ENCODE measurements at places on chromosomes 3 and 15.
A peak's percentile ranks its signal among the peaks of the same experiment; 100 is the strongest.

- no peaks in the 10 kb centered on the region for H3K27me3 ChIP-seq
- H3K4me1 ChIP-seq, result no peaks in the 10 kb centered on the region
- H3K4me3 ChIP-seq, result no peak overlapping the region
- no peaks in the 10 kb centered on the region for H3K36me3 ChIP-seq
- no peak for DNase-seq
Observed at GRCh38 chr3:78260388-78260787, 1220.5 kb downstream of the ROBO2 start.

- peak; percentile 14 for DNase-seq
- H3K27me3 ChIP-seq, result no peaks in the 10 kb centered on the region
- H3K4me1 ChIP-seq, result no peaks in the 10 kb centered on the region
- H3K27ac ChIP-seq, result no peak overlapping the region
- H3K36me3 ChIP-seq, result no peaks in the 10 kb centered on the region
Observed at GRCh38 chr3:176939022-176939817, 258.1 kb downstream of the TBL1XR1 start.

- H3K27me3 ChIP-seq, result no peaks in the 10 kb centered on the region
- no peak for DNase-seq
- no peaks in the 10 kb centered on the region for H3K4me1 ChIP-seq
- H3K36me3 ChIP-seq, result no peaks in the 10 kb centered on the region
Observed at GRCh38 chr3:181541414-181541813, 170.3 kb upstream of the SOX2 start.

DNA sequence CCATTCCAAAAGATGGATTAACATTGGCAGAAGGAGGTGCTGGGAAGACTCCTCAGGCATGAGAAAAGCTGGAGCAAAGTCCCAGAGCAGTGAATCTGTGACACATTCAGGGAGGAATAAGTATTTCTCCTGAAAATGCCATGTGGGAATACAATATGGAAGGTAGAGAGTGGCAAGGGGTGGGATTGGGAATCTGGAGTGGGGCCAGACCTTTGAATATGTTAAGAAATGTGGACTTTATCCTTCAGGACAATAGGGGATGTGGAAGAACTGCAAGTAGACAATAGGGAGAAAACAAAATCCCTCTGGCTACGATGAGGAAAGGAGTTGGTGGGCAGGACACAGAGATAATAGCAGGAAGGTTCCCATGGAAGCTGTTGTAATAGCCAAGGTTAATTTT lies 305.6 kb upstream of the TGFBR2 start:
- H3K4me3 ChIP-seq, result no peak overlapping the region
- peaks cover 2% of the 10 kb centered on the region for H3K36me3 ChIP-seq
- DNase-seq, result no peak
- H3K4me1 ChIP-seq, result no peaks in the 10 kb centered on the region

DNA sequence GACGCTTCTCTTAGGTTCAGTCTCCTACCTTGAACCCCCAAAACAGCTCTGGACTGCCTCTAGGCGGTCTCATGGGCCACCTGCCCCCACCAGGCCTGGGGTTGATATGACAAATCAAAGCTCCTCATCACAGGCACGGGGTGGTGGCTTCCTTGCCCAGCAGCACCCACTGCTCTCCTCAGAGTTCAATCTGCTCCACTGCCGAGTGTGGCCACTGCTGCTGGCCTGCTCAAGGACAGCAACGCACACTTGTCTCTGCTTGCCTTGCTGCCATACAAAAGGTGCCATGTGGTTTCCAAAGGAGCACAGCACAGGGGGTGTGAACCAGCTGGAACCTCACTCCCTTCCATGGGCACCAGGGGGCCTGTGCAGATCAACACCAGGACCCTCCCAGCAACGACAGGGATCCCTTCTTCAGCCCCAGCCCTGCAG lies 10.2 kb downstream of the KBTBD13 start:
- H3K27ac ChIP-seq, result no peak overlapping the region
- peaks cover 10% of the 10 kb centered on the region for H3K4me1 ChIP-seq
- DNase-seq, result no peak
- no peaks in the 10 kb centered on the region for H3K27me3 ChIP-seq
- no peak overlapping the region for H3K4me3 ChIP-seq

GRCh38 chr15:44606740-44607139 lies 56.7 kb downstream of the SPG11 start:
- H3K27me3 ChIP-seq, result no peaks in the 10 kb centered on the region
- no peak overlapping the region for H3K4me3 ChIP-seq
- no peak overlapping the region for H3K27ac ChIP-seq
- no peaks in the 10 kb centered on the region for H3K4me1 ChIP-seq
- no peak for DNase-seq

DNA sequence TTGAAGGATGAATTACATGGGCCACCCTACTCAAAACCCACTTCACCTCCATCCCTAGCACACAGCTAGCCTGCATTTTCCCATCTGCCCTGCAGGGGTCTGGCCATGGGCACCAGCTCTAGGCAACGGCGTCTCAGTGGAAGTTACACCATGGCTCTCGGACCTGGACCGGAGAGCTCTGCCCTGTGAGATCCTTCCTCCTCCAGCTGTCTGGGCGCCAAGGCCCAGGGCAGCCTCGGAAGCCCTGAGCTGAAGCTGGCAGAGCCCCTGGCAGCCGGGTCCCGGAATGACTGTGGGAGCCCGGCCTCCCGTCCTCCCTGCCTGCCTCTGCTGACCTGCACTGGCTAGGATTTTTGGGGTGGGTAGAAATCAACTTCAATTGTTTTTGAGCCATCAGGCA lies 98.9 kb downstream of the CHSY1 start:
- H3K27me3 ChIP-seq, result peaks cover 16% of the 10 kb centered on the region
- H3K36me3 ChIP-seq, result no peaks in the 10 kb centered on the region
- H3K4me1 ChIP-seq, result no peaks in the 10 kb centered on the region
- H3K4me3 ChIP-seq, result no peak overlapping the region
